Vagina (tissue), 2 donors: ENCODE measurements at places on chromosomes 11 and 22. TPM values are rescaled to one million over a fixed set of nuclear protein-coding genes. Genes with fewer than 3 reads are reported as not detected.
A peak's percentile ranks its signal among the peaks of the same experiment; 100 is the strongest.

SEPTIN5 gene
- 67.3 TPM for total RNA-seq

SLC5A12 gene
- total RNA-seq = not detected

DNA sequence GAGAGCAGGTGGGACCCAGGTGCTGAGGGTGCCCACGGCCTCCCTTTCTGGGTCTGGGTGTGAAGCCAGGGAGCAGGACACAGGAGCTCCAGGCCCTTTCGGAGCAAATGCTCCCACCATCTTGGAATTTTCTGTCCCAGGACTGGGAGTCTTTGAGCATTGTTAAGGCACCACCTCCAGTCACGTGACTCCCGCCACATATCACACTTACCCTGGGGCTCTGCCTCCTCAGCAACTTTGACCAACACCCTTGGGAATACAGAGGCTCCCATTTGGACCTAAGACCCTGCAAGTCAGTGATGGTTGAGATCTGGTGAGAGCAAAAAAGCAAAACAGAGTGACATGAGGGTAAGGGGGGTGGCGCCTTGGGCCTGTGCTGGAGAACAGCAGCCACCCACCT lies 35.6 kb downstream of the GNAZ start:
- no peak for DNase-seq

DNA sequence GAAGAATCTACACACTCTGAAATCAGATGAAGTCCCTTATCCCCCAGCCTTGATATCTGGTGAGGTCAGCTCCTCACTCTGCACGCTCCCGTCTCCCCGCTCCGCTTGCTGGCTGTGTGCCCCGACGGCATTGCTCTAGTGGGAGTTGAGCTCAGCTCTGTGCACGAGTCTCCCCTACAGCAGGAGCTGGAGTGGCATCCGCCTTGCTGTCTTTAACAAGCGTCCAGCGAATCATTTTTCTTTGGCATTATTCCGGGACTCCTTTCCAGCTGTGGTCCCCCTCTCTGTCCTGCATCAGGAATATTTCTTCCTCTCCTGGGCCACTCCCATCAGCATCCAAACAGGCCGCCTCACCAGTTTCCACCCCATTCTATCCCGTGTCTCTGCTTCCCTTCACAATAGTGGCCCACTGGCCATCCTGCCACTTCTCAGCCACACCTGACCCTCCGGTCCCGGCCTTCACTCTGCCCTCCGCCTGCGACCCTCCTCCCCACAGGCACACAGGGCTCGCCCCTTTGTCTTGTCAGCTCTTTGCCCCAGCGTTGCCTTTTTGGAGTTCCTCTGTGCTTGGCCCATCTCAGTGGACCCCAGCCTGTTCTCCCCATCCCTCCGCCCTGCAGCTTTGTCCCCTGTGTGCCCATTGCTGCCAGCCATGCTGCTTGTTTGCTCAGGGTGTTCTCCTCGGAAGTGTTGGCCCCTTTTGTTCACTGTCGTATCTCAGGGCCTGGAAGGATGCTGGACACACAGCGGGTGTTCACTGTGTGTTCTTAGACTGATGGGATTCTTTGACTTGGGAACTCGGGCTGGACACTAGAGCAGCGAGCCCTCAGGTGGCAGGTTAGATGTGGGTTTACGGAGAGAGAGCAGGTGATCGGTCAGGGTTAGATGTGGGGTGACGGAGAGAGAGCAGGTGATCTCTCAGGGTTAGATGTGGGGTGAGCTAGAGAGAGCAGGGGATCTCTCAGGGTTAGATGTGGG lies 441.8 kb downstream of the TBC1D22A start:
- peak; percentile 93 for DNase-seq

GRCh38 chr11:126624506-126624905 lies 269.0 kb downstream of the ST3GAL4 start:
- DNase-seq = no peak
